ENCODE measurements at places on chromosomes 2 and 18. TPM values are rescaled to one million over a fixed set of nuclear protein-coding genes. Genes with fewer than 3 reads are reported as not detected.

DNA sequence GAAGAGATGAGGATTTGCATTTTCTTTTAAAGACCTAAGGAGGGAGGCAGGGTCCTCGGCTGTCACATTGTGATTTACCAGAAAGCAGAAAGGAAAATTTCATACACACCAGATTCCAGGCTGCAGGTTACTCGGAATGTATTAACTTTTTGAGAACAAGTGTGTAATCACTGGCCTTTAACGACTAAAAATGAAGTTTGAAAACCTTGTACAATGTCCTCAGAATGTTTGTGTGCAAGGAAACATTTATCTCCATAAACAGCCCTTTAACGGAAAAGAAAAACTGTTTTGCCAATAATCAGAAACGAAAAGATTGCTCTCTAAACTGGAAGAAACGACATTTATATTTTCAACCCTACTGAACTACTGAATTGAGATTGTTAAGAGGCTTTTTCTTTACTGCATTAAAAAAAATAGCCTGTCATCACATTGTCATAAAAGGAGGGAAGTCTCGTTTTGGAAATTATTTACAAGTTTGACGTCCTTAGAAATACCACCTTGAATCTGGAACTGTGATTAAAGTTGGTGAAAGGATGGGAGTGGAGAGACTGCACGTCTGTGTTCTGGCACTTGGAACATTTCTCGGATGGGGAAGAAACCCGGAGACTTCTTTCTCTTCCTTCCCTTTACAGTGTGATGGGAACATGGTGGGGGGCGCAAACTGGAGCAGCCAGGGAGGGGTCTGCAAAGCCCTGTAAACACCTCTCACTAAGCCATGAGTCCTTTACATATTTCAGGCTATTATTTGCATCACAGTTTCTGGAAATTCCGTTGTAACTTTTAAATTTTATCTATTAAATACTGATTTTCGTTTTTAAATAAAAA, 134.1 kb upstream of the SIX3 start:
- no peak for DNase-seq

GRCh38 chr2:182422864-182423263, 4.0 kb downstream of the PDE1A start:
- DNase-seq: no peak

DNA sequence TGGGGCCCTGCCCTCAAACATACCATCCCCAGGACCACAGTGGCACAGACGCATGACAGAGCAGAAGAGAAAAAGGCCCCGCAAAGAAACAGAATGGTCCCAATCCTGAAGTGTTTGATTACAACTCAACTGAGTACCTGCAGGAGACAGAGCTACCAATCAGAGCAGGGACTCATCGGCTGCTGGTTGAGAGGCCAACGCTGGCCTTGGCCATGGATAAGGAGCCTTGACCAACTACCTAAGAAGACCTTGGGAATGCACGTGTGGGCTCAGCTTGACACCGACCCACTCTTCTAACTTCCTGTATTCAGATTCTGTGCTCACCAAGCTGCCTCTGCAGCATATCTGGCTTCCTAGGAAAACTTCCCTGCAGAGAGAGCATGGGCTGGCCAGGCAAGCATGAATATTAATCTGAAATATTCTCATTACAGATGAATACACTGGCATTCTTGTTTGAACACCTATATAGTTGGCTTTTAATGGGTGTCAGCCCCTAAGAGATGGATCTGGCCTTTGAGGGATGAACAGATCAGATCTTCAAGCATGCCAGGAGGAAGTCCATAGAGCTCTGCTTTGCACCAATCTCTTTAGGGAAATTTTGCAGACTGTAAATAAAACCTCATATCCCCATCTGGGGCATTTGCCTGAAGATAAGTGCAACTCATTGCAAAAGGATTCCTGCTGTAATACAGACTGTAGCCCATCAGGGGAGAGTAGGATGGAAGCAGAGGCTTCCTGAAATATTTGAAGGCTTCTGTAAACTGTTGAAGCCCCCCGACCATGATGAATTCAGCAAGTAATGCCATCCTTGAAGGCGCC, 135.4 kb downstream of the BCL2 start:
- DNase-seq: no peak

- peak; percentile 45 for DNase-seq
These were observed 74.7 kb upstream of the KCNJ3 start for GRCh38 chr2:154623819-154624218.

- DNase-seq: no peak
These were observed 19.3 kb downstream of the GAD1 start for GRCh38 chr2:170836027-170836426.

- no peak for DNase-seq
These were observed 109.1 kb upstream of the CYP1B1 start for GRCh38 chr2:38185012-38185491.

DNA sequence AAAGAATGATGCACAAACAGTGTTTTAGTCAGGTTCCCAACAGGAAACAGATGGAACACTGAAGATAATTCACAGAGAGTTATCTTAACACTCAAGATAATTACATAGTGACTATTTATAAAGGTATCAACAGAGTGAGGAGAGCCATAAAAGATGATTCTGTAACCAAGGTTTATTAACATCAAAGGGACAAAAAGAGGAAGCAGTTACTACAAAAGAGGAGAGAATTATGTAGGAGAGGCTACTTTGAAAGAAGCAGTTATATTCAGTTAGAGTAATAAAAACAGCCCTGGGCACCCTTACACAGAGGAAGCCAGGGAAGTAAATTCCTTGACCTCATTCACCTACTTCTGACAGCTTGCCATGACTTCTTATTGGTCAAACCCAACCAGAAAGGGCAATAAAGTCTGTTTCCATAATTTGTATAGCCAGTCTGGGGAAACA, 326.5 kb upstream of the SLC39A10 start:
- no peak for DNase-seq

GRCh38 chr2:80515964-80516363, 211.4 kb upstream of the LRRTM1 start:
- DNase-seq: no peak

- no peak for DNase-seq
These were observed 241.0 kb downstream of the GLI2 start for GRCh38 chr2:120976501-120977307.

DNA sequence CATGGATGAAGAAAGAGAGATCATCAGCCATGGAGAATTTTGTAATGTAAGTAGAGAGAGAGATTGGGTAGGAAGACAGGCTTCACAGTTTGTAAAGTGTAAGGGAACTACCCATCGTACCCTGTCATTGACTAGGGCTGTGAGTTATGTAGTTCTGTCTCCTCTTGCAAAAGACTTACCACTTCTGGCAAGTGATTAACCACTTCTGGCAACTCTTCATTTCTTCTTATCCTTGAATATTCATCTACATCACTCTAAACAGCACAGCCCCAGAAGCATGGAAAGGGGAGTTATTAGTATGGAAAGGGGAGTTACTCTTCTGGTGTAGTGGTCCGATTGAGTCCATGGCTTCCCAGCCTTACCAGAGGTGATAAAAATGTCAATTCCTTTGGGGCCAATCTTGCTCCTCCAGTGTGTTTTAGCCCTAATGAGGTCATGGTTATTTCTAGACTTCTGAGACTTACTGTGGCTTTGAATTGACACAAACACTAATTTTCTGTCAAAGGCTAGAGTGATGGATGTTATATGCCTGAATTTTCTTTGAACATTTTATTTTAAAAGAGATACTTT, 52.0 kb downstream of the STAT1 start:
- no peak for DNase-seq

The DUSP2 gene
- 2.4 TPM for polyA plus RNA-seq
